ENCODE measurements at places on chromosomes 5 and 9. TPM values are rescaled to one million over a fixed set of nuclear protein-coding genes. Genes with fewer than 3 reads are reported as not detected.

GRCh38 chr5:111099058-111099778, 7.1 kb downstream of the WDR36 start:
- peaks cover 64% of the 10 kb centered on the region for H3K36me3 ChIP-seq
- no peak for DNase-seq
- no peak overlapping the region for H3K27ac ChIP-seq
- no peaks in the 10 kb centered on the region for H3K4me1 ChIP-seq
- no peak overlapping the region for H3K4me3 ChIP-seq

GRCh38 chr5:123865641-123866040, 353.7 kb downstream of the CSNK1G3 start:
- H3K27ac ChIP-seq, result no peak overlapping the region
- no peak overlapping the region for H3K4me3 ChIP-seq
- H3K4me1 ChIP-seq, result no peaks in the 10 kb centered on the region
- no peaks in the 10 kb centered on the region for H3K36me3 ChIP-seq

BTNL3 gene
- total RNA-seq, result not detected

DNA sequence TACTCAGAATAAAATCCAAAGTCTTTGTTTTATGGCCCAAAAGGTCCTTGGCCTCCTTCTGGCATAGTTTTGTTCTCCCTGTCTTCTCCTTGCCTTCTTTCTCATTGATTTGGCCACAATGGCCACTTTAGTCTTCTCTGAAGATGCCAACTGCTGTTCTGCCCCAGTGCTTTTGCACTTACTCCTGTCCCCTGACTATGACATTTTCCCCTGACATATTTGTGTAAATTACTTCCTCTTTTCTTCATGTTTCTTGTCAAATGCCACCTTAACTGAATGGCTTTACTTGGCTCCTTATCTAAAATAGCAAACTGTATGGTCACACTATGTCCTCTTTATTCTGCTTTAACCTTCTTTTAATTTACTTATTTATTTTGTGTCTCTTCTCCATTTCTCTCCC, 484.7 kb upstream of the ARRDC3 start:
- no peaks in the 10 kb centered on the region for H3K36me3 ChIP-seq
- no peak overlapping the region for H3K4me3 ChIP-seq
- no peaks in the 10 kb centered on the region for H3K4me1 ChIP-seq

FOXD1 gene
- 0.63 TPM for total RNA-seq

- no peaks in the 10 kb centered on the region for H3K27me3 ChIP-seq
- peaks cover 4% of the 10 kb centered on the region for H3K4me1 ChIP-seq
- H3K36me3 ChIP-seq, result no peaks in the 10 kb centered on the region
- DNase-seq, result no peak
- no peak overlapping the region for H3K27ac ChIP-seq
Observed at GRCh38 chr9:73148447-73148937, 3.2 kb upstream of the ANXA1 start.

GRCh38 chr5:142360051-142360498, 35.3 kb upstream of the SPRY4 start:
- no peak overlapping the region for H3K4me3 ChIP-seq
- H3K27me3 ChIP-seq, result no peaks in the 10 kb centered on the region
- peaks cover 24% of the 10 kb centered on the region for H3K4me1 ChIP-seq
- no peak overlapping the region for H3K27ac ChIP-seq
- no peak for DNase-seq
- no peaks in the 10 kb centered on the region for H3K36me3 ChIP-seq

LHX2 gene
- not detected for total RNA-seq

DNA sequence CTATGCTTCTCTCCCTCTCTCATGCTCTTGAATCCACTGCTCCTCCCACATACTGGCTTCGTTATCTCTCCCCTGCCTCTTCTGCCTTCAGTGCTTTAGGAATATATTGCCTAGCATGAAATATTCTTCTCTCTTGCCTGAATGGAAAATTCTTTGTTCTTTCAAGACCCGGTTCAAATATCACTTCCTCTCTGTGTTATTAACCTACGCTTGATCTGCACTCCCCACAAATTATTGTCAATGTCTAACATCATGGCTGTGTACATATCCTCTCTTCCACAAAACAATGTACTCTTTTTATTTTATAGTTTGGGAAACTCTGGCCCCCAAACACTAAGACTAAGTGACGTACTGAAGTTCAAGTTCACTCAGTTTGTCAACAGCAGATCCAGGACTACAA, 211.0 kb downstream of the SEC61B start:
- no peaks in the 10 kb centered on the region for H3K36me3 ChIP-seq
- peaks cover 11% of the 10 kb centered on the region for H3K4me1 ChIP-seq
- no peak for DNase-seq

SLC34A1 gene
- total RNA-seq, result 0.66 TPM

DNA sequence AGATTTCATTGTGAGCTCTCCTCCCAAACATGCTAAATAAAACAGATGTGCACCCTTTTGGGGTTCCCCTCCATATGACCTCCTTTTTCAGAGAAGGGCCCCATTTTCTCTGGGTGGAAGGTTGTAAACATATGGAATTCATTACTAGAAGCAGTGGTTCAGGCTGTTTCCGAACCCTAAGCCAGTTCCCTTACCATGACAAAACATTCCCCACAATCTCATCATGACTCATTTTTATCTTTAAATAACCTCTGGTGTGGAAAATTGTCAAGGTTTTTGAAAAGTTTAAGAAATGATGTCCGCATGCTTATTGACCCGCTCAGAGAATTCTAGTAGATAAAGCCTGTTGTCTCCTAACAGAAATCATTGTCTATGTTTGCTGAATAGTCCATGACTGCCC, 127.3 kb upstream of the PIK3R1 start:
- H3K4me1 ChIP-seq, result no peaks in the 10 kb centered on the region
- no peaks in the 10 kb centered on the region for H3K27me3 ChIP-seq
- no peak overlapping the region for H3K4me3 ChIP-seq
- no peaks in the 10 kb centered on the region for H3K36me3 ChIP-seq
- H3K27ac ChIP-seq, result no peak overlapping the region
- no peak for DNase-seq

GRCh38 chr9:114105236-114105635, 6.1 kb upstream of the KIF12 start:
- no peak overlapping the region for H3K4me3 ChIP-seq
- peaks cover 2% of the 10 kb centered on the region for H3K27me3 ChIP-seq
- DNase-seq, result no peak
- H3K36me3 ChIP-seq, result no peaks in the 10 kb centered on the region
- no peak overlapping the region for H3K27ac ChIP-seq

NMUR2 gene
- total RNA-seq, result not detected

DNA sequence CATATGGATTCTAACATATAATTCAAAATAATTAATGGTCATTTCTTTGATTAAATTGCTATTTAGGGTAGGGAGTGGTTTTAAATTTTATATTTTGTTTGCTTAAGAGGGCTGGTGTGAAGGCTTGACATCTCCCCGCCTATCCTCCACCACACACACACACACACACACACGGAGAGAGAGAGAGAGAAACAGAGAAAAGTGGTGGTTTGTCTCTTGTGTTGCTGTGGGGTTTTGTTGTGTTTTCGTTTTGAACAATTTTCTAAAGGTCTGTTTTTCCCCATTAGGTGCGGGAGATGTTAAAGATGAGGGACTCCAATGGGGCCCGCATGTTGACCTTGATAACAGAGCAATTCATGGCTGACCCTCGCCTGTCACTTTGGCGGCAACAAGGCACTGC, 161.9 kb downstream of the ZSWIM6 start:
- no peak overlapping the region for H3K27ac ChIP-seq
- H3K36me3 ChIP-seq, result peaks cover 2% of the 10 kb centered on the region
- H3K27me3 ChIP-seq, result no peaks in the 10 kb centered on the region
- H3K4me3 ChIP-seq, result no peak overlapping the region
- DNase-seq, result no peak

FIBCD1 gene
- total RNA-seq, result not detected

- peaks cover 15% of the 10 kb centered on the region for H3K4me1 ChIP-seq
- no peak overlapping the region for H3K4me3 ChIP-seq
- H3K36me3 ChIP-seq, result no peaks in the 10 kb centered on the region
- no peak overlapping the region for H3K27ac ChIP-seq
- DNase-seq, result no peak
Observed at GRCh38 chr5:172411484-172412072, 42.7 kb downstream of the SH3PXD2B start.

- H3K27me3 ChIP-seq, result no peaks in the 10 kb centered on the region
- no peaks in the 10 kb centered on the region for H3K36me3 ChIP-seq
- no peak overlapping the region for H3K27ac ChIP-seq
- no peak overlapping the region for H3K4me3 ChIP-seq
Observed at GRCh38 chr9:129504404-129504803, 116.5 kb downstream of the C9orf50 start.

FGF10 gene
- total RNA-seq, result not detected

CCL27 gene
- not detected for total RNA-seq

DNA sequence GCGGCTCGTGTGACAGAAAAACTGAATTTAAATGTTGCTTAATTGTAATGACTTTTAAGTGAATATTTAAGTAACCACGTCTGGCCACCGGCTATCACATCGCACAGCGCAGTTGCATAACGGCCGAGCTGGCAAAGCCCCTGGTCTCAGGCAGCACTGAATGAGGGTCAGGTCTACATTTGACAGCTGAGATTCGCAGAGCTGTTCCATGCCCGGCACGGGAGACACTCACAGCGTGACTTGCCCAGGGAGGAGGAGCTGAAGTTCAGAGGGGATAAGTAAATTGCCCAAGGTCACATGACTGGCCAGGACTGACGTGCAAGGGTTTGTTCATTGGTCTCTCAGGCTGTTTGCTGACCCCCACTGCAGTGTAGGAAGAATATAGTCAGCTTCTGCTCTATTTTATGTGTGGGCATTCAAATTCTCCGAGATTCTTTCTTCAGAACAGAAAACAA, 17.4 kb upstream of the COL5A1 start:
- H3K27me3 ChIP-seq, result no peaks in the 10 kb centered on the region
- DNase-seq, result no peak
- no peaks in the 10 kb centered on the region for H3K36me3 ChIP-seq
- no peak overlapping the region for H3K4me3 ChIP-seq

DNA sequence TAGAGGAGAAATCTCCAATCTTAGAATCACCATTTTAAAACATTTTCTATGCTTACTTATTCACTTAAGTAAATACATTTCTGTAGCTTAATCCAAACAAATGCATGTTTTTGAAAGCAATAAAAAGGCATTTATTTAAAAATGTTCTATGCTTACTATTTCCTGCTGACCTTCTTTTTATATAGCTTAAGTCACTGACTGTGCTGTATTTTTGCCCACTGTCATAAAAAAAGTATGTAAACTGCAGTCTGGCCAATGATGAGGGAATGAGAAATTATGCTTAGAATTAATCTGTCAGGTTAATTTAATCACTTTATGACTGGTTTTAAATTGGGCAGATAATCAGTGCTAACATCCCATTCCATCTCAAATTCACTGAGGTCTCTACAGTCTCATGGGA, 20.1 kb downstream of the NUDT12 start:
- DNase-seq, result no peak
- H3K4me3 ChIP-seq, result no peak overlapping the region
- H3K27ac ChIP-seq, result no peak overlapping the region
- no peaks in the 10 kb centered on the region for H3K36me3 ChIP-seq
- no peaks in the 10 kb centered on the region for H3K4me1 ChIP-seq

DNA sequence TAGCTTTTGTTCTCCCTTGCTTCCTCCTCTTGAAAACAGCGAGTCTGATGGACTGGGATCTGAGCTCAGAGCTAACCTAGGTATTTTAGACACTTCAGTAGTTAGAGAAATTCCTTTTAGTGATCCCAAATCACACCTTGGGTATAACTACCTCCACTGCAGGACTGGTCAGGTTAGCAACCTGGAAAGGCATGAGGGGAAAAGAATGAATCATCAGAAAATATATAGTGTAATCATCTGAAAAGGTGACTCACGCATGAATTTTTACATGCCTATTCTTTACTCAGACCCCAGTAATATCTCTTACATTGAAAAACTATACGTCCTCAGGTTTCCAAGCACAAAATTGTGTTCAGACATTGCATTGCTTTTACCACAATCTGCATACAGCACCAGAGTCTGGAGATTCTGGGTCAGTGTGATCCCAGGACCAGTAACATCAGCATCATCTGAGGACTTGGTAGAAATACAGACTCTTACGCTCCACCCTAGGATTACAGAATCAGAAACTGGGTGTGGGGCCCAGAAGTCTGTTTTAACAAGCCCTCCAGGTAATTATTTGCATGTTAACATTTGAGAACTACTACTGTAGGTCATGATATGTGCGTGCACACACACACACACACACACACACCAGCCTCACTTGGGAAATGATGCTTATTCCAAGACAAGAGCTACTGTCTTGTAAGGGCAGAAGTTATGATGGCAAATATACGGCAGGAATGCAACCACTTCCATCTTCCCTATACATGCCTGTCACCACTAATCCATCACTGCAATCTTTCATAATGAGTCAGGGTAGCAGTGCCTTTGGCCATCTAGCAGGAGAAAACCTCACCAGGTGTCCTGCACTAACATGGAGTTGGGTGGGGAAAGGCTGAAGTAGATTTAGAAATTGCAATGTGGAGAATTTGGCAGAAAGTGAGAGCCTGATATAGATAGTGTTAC, 271.6 kb upstream of the MAP3K1 start:
- DNase-seq, result no peak
- no peaks in the 10 kb centered on the region for H3K4me1 ChIP-seq
- no peak overlapping the region for H3K4me3 ChIP-seq
- H3K36me3 ChIP-seq, result no peaks in the 10 kb centered on the region

DNA sequence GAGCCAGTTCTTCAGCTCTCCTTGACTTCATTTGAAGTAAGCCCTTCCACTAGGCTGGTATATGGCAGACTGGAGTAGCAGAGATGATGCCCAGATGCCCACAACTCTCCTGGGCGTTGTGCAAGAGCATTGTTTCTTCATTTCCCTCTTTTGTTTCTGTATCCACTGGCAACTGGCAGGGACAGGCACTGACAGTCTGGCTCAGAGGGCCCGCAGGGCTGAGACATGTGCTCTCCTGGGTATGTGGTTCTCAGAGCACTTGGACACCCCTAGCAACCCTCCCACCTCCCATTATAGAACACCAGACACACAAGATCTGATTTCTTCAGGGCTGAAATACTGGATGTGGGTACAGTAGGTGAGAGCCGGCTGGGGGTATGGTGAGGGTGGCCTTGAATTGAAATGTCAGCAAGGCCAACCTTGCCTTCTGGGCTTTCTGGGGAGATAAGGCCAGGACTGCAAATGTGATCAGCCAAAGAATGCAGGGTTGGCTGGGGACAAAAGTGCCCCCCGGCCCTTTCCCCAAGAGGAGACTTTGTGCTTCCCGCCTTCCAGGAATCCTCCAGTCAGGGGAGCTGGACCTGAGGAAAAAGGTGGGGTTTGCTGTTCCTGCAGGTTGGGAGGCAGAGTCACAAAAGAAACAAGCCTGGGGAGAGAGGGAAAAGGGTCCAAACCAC, 28.6 kb upstream of the CTNNA1 start:
- DNase-seq, result no peak
- no peak overlapping the region for H3K4me3 ChIP-seq
- no peak overlapping the region for H3K27ac ChIP-seq
- H3K27me3 ChIP-seq, result no peaks in the 10 kb centered on the region

GRIN3A gene
- total RNA-seq, result not detected

DNA sequence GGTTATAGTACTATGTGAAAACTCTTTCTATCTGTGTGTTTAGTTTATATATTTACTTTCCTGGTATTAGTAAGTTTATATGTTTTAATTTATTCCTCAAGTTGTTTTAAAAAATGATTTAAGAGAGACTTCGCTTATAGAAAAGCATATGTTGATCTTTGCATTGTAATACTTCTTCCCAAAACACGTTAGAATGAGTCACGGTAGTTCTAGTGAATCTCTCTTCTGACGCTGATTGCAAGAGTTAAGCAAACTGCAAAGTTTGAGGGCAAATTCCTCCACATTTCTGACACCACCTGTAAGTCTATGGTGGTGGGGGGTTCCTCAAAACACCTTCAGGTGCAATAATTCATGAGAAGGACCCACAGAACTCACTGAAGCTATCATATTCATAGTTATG, 327.2 kb downstream of the GLIS3 start:
- H3K27me3 ChIP-seq, result no peaks in the 10 kb centered on the region
- no peak overlapping the region for H3K27ac ChIP-seq
- DNase-seq, result no peak
- H3K36me3 ChIP-seq, result no peaks in the 10 kb centered on the region
- H3K4me1 ChIP-seq, result no peaks in the 10 kb centered on the region
- H3K4me3 ChIP-seq, result no peak overlapping the region

Data from natural killer cell (primary cell).